ENCODE measurements at places on chromosomes 16 and 17. TPM values are rescaled to one million over a fixed set of nuclear protein-coding genes. Genes with fewer than 3 reads are reported as not detected.
A peak's percentile ranks its signal among the peaks of the same experiment; 100 is the strongest.

Gene DYNC1LI2
- total RNA-seq: 114 TPM

Gene CLEC19A
- not detected for total RNA-seq

DNA sequence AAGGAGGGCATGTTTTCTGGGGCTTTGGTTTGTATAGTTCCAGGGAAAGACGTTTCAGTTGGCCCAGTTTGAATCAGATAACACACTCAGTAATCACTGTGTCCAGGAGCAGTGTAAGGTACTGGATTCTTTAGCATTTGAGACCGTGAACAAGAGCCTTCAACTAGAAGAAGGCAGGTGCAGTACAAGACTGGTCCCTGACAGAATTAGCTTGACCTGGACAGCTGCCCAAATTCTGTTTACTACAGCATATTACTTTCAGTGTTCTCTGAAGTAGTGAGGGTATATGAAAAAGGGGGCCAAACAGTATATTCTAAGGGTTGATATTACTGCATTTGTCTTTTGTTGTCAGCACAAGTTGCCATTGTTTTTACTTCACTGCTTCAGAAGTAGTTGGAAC is 81.3 kb downstream of the COX10 start:
- no peak overlapping the region for H3K27ac ChIP-seq
- H3K36me3 ChIP-seq: no peaks in the 10 kb centered on the region
- H3K4me3 ChIP-seq: no peak overlapping the region
- no peak for DNase-seq
- H3K27me3 ChIP-seq: no peaks in the 10 kb centered on the region
- H3K4me1 ChIP-seq: no peaks in the 10 kb centered on the region

DNA sequence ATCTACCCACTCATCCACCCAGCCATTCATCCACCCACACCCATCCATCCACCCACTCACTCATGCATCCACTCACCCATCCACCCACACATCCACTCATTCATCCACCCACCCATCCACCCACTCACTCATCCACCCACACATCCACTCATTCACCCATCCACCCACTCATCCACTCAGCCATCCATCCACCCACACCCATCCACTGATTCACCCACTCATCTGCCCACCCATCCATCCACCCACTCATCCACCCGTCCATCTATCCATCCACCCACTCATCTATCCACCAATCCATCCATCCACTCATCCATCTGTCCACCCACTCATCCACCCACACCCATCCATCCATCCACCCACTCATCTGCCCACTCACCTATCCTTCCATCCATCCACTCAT is 17.3 kb downstream of the NATD1 start:
- no peaks in the 10 kb centered on the region for H3K4me1 ChIP-seq
- no peak overlapping the region for H3K27ac ChIP-seq
- no peaks in the 10 kb centered on the region for H3K27me3 ChIP-seq
- no peak for DNase-seq
- H3K4me3 ChIP-seq: no peak overlapping the region
- H3K36me3 ChIP-seq: peaks cover 6% of the 10 kb centered on the region

- H3K4me3 ChIP-seq: no peak overlapping the region
- H3K36me3 ChIP-seq: no peaks in the 10 kb centered on the region
- no peaks in the 10 kb centered on the region for H3K27me3 ChIP-seq
Measured at GRCh38 chr16:85354686-85355514, 242.6 kb upstream of the CIBAR2 start.

- peaks cover 56% of the 10 kb centered on the region for H3K4me1 ChIP-seq
- peak overlapping the region; percentile 73 for H3K4me3 ChIP-seq
- peaks cover 28% of the 10 kb centered on the region for H3K36me3 ChIP-seq
- no peaks in the 10 kb centered on the region for H3K27me3 ChIP-seq
- H3K27ac ChIP-seq: peak overlapping the region; percentile 84
Measured at GRCh38 chr17:6756425-6757031, 682 bp downstream of the XAF1 start.

DNA sequence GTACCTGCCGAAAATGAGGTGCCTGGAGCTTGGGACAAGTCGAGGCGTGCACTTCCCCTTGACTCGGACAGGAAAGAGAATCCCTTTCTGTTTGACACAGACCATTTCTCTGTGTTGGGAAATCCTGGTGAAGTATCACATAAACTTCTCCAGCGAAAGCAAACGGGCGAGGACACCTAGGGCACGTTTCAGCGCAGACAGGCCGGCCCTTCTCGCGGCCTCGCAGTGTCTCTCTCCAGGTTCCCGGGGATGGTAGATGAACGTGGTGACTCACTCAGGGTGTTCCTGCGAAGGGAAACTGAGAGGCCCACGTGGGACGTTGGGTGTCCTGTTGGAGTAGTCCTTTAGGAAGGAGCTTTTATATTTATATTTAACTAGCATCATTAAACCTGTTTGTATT is 36.3 kb upstream of the ZNF750 start:
- no peaks in the 10 kb centered on the region for H3K27me3 ChIP-seq
- peaks cover 47% of the 10 kb centered on the region for H3K4me1 ChIP-seq
- H3K4me3 ChIP-seq: peak overlapping the region; percentile 9
- peak; percentile 51 for DNase-seq
- H3K27ac ChIP-seq: peak overlapping the region; percentile 74

GRCh38 chr16:61814726-61815347 is 221.4 kb downstream of the CDH8 start:
- DNase-seq: no peak
- no peaks in the 10 kb centered on the region for H3K27me3 ChIP-seq
- H3K4me1 ChIP-seq: no peaks in the 10 kb centered on the region
- no peak overlapping the region for H3K27ac ChIP-seq

Gene CCDC57
- 63.4 TPM for total RNA-seq

DNA sequence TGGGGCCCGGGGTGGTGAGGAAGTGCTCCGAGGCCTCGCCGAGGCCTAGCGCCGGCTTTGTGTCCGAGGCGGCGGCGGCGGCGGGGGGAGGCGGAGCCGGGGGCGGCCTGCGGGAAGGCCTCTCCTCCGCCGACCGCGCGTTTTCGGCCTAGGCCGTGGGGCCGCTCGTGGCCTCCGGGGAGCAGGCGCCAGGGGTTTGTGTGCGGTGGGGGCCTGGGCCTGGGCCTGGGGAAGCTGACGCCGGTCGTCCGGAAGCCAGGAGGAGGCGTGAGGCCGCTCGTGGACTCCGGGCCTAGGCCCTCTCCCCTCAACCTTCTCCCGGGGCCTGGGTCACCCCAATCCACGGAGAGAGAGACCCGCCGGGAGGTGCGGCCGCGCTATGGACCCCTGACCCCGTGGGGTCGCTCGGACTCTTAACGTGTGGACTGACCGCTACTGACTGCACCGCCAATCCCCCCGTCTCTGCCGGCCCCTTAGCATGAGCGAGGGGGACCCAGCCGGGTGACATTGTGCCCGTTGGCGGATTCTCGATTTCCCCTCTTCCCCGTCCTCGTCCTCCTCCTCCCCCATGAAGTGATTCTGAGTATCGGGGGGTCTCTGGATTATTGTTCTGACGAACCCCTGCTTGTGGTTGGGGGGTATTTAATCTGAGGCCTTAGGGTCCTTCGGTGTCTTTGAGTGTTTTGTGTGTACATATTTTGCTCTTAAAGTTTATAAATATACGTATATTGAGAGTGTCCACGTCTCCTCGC is 660 bp downstream of the RBBP6 start:
- no peaks in the 10 kb centered on the region for H3K27me3 ChIP-seq
- H3K4me1 ChIP-seq: peaks cover 41% of the 10 kb centered on the region
- H3K36me3 ChIP-seq: no peaks in the 10 kb centered on the region

DNA sequence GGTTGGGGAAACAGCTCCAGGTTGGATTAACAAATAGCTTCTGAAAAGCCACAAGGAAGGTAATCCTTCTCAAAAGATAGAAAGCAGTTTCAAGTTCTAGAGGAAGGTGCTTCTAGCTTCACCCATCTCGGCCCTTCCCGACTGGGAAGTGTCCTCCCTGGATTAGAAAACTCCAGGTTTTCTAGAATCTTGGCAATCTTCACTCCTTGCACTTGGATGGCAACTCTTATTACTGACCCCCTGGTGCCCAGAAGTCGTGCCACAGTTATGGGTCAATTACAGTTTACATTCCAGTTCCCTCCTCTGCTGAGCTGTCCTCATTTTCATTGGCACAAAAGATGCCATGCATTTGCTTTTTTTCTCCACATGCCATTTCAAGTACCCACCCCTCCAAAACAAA is 65.6 kb downstream of the SMG6 start:
- H3K36me3 ChIP-seq: peaks cover 33% of the 10 kb centered on the region
- H3K27me3 ChIP-seq: no peaks in the 10 kb centered on the region
- no peak overlapping the region for H3K4me3 ChIP-seq

Gene MYO1D
- total RNA-seq: 58.0 TPM

DNA sequence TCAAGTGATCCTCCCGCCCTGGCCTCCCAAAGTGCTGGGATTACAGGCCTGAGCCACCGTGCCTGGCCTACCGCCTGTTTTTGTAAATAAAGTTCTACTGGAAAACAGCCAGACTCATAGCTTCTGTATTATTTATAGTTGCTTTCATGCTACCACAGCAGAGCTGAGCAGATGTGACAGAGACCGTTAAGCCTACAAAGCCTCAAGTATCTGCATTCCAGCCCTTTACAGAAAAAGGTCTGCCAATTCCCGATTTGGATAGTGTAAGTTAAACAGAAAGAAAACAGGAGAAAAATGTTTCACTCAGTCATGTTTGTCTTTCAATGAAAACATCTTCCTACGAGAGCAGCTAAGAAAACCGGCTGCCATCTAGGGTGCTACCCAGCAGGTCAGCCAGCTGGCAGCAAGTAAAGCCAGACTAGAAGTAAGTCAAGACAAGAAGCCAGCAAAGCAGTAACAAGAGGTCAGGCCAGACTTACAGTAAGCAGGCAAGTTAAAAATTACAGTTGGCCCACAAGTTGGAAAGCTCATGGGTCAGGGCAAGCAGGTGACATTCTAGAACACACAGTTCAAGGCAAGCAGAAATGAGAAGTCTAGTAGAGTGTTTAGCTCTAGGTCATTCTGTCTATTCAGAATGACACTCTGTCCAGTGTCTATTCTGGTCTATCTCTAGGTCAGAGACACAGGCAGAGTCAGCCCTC is 17.7 kb downstream of the NCBP3 start:
- no peak for DNase-seq
- H3K4me3 ChIP-seq: no peak overlapping the region
- peaks cover 74% of the 10 kb centered on the region for H3K36me3 ChIP-seq
- H3K27me3 ChIP-seq: no peaks in the 10 kb centered on the region

- H3K4me3 ChIP-seq: peak overlapping the region; percentile 30
- H3K27me3 ChIP-seq: peaks cover 86% of the 10 kb centered on the region
- DNase-seq: no peak
- H3K4me1 ChIP-seq: peaks cover 25% of the 10 kb centered on the region
- no peaks in the 10 kb centered on the region for H3K36me3 ChIP-seq
Measured at GRCh38 chr17:48571826-48572417, 6.2 kb downstream of the HOXB4 start.

- H3K4me1 ChIP-seq: peaks cover 6% of the 10 kb centered on the region
- H3K27me3 ChIP-seq: no peaks in the 10 kb centered on the region
- peaks cover 36% of the 10 kb centered on the region for H3K36me3 ChIP-seq
- H3K27ac ChIP-seq: no peak overlapping the region
- DNase-seq: no peak
- no peak overlapping the region for H3K4me3 ChIP-seq
Measured at GRCh38 chr17:80826955-80827645, 164.5 kb upstream of the CHMP6 start.

Gene EPN3
- total RNA-seq: 1.5 TPM

DNA sequence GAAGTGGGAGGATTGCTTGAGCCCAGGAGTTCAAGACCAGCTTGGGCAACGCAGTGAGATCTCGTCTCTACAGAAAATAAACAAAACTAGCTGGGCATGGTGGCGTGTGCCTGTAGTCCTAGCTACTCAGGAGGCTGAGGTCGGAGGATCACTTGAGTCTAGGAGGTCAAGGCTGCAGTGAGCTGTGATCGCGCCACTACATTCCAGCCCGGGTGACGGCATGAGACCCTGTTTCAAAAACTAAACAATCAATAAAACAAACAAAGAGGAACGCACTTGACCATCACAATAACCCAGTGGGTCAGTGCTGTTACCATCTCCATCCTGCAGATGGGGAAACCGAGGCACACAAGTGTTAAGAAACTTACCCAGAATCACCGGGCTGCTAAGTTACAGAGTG is 13.7 kb downstream of the ZNF500 start:
- H3K4me3 ChIP-seq: no peak overlapping the region
- DNase-seq: no peak
- H3K27me3 ChIP-seq: no peaks in the 10 kb centered on the region
- no peaks in the 10 kb centered on the region for H3K4me1 ChIP-seq
- no peak overlapping the region for H3K27ac ChIP-seq
- H3K36me3 ChIP-seq: peaks cover 92% of the 10 kb centered on the region

Gene ABCA3
- 491 TPM for total RNA-seq

- no peak for DNase-seq
- H3K4me3 ChIP-seq: no peak overlapping the region
- H3K27me3 ChIP-seq: peaks cover 100% of the 10 kb centered on the region
- peaks cover 10% of the 10 kb centered on the region for H3K4me1 ChIP-seq
- no peaks in the 10 kb centered on the region for H3K36me3 ChIP-seq
Measured at GRCh38 chr16:86570558-86571529, 4.2 kb downstream of the FOXC2 start.

DNA sequence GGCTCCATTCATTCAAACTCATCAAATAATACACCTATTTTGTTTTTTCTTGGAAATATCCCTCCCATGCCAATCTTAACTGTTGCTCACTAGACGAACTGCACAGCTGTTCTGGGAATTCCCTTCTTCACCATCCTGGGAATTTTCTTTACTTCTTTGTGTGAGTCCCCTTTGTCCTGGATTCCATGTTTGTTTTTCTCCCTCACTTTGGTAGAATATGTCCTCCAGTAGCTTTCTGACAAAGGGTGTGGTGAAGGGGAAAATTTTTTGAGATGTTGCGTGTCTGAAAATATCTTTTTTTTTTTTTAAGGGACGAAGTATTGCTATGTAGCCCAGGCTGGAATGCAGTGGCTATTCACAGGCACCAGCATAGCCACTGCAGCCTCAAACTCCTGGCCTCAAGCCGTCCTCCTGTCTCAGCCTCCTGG is 17.2 kb upstream of the UTP6 start:
- H3K4me1 ChIP-seq: no peaks in the 10 kb centered on the region
- H3K36me3 ChIP-seq: no peaks in the 10 kb centered on the region
- H3K4me3 ChIP-seq: no peak overlapping the region

Gene CDK3
- 8.4 TPM for total RNA-seq

GRCh38 chr17:28194382-28194781 is 124.6 kb upstream of the TMEM97 start:
- no peaks in the 10 kb centered on the region for H3K27me3 ChIP-seq
- no peak overlapping the region for H3K4me3 ChIP-seq
- H3K36me3 ChIP-seq: peaks cover 32% of the 10 kb centered on the region
- DNase-seq: no peak
- H3K4me1 ChIP-seq: peaks cover 12% of the 10 kb centered on the region

GRCh38 chr16:4175849-4176248 is 59.6 kb upstream of the ADCY9 start:
- no peak for DNase-seq
- peaks cover 8% of the 10 kb centered on the region for H3K4me1 ChIP-seq
- H3K4me3 ChIP-seq: no peak overlapping the region
- H3K27me3 ChIP-seq: no peaks in the 10 kb centered on the region
- H3K27ac ChIP-seq: no peak overlapping the region

GRCh38 chr17:48564188-48565021 is 13.7 kb downstream of the HOXB4 start:
- H3K36me3 ChIP-seq: no peaks in the 10 kb centered on the region
- peaks cover 52% of the 10 kb centered on the region for H3K4me1 ChIP-seq
- no peak for DNase-seq
- H3K27ac ChIP-seq: peak overlapping the region; percentile 65
- H3K4me3 ChIP-seq: peak overlapping the region; percentile 39

- H3K4me3 ChIP-seq: peak overlapping the region; percentile 58
- DNase-seq: no peak
- no peak overlapping the region for H3K27ac ChIP-seq
- no peaks in the 10 kb centered on the region for H3K27me3 ChIP-seq
- peaks cover 76% of the 10 kb centered on the region for H3K36me3 ChIP-seq
Measured at GRCh38 chr16:67199808-67200198, 872 bp downstream of the ELMO3 start.

- H3K27me3 ChIP-seq: no peaks in the 10 kb centered on the region
- DNase-seq: no peak
- peaks cover 77% of the 10 kb centered on the region for H3K36me3 ChIP-seq
- H3K4me3 ChIP-seq: no peak overlapping the region
Measured at GRCh38 chr16:81671738-81672597, 107.1 kb upstream of the PLCG2 start.

Gene ITGB3
- total RNA-seq: 10.5 TPM

Gene FOXF1
- 31.2 TPM for total RNA-seq

All from lower lobe of right lung (tissue), 2 donors.